CD4-positive, alpha-beta memory T cell (primary cell): ENCODE measurements at places on chromosomes 11 and 22.

GRCh38 chr22:20531404-20532201 is 24.2 kb downstream of the MED15 start:
- no peak for DNase-seq

DNA sequence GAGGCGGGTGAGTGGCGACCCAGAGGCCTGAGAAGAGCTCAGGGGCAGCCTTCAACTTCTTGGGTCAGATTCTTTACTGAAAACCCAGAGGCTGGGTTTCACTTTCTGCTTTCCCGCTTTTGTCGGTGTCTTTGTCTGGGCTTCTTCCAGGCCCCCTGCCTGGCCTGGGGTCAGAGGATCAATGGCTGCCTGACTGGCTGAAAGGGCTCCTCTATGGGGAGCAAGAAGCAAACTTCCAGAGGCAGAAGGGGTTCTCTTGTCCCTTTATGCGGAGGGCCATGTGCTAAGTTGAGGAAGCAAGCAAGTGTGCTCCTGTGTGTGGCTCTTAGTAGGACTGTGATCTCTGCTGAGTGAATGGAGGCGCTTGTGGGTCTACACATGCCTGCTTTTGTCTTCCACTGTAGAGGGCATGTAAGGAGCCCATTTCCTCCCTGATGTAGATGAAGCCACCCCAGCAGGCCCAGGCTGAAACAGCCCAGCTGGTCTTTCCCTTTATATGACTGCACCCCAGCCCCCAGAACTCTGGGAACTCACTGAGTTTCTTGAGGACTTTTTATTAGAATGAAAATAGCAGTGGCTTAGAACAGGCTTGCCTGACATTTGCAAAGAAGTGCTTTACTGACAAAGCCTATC is 1.0 kb upstream of the PKNOX2 start:
- DNase-seq: no peak

DNA sequence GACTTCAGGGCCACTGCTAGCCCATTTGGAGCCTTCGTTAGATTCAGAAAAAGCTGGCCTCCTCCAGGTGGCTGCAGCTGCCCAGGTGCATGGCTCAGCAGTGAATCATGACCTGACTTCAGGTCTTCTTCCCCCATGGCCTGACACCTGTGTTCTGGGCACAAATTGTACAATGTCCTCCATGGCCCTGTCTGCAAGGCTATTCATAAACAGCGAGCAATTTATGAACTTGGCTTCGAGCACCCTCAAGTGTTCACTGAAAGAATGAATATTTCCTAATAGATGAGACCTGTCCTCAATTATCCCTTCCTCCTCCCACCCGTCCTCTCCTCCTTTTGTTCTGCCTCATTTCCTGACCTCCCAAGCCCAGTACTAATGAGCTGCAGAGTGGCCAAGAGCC is 12.2 kb upstream of the VPS37C start:
- DNase-seq: no peak

- no peak for DNase-seq
These were observed 21.4 kb upstream of the EHF start for GRCh38 chr11:34599406-34599945.

- peak; percentile 35 for DNase-seq
These were observed 74.6 kb upstream of the SUSD2 start for GRCh38 chr22:24106385-24107381.

GRCh38 chr22:48702573-48703264 is 1125.0 kb downstream of the BRD1 start:
- DNase-seq: no peak

DNA sequence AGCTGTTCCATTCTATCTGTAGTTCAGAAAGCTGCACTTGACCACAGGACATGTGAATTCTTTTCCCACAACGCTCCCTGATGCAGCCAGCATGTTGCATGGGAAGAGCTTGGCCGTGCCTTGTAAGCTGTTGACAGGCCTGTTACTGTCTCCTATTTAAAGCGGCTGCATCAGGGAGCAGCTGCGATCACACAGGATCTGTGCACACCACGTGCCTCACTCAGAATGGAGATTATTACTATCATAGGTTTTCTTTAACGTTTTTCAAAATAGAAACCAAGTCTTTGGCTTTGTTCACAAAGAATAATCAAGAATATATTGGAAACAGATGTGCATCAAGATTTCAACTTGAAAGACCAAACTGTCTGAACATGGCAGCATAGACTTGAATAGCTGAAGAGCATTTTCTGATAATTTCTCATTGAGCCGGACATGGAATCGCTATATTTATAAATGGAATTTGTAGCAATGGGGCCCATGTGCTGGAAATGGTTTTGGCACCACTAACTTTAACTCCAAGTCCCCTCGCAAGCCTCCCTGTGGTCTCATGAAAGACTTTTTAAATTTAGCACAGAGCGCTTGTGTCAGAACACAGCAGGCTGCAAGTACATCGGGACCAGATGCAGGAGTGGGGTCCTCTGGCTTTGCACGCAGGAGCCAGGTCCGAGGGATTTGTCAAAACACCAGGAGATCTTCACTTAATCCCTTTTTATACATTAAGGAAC is 40.8 kb upstream of the MYO18B start:
- DNase-seq: no peak

- no peak for DNase-seq
These were observed 47.2 kb upstream of the SYT7 start for GRCh38 chr11:61627850-61628661.

DNA sequence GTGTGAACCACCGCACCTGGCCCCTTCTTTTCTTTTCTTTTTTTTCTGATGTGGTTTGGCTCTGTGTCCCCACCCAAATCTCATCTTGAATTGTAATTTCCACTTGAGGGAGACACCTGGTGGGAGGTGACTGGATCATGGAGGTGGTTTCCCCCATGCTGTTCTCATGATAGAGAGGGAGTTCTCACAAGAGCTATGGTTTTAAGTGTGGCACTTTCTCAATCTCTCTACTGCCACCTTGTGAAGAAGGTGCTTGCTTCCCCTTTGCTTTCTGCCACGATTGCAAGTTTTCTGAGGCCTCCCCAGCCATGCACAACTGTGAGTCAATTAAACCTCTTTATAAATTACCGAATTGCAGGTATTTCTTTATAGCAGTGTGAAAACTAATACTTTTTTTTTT is 4.9 kb upstream of the TCN2 start:
- DNase-seq: peak; percentile 17

- no peak for DNase-seq
These were observed 111.3 kb downstream of the WNT7B start for GRCh38 chr22:45865561-45866125.

GRCh38 chr11:11944444-11944843 is 64.0 kb downstream of the DKK3 start:
- no peak for DNase-seq

GRCh38 chr22:29983296-29983917 is 96.9 kb upstream of the HORMAD2 start:
- no peak for DNase-seq

DNA sequence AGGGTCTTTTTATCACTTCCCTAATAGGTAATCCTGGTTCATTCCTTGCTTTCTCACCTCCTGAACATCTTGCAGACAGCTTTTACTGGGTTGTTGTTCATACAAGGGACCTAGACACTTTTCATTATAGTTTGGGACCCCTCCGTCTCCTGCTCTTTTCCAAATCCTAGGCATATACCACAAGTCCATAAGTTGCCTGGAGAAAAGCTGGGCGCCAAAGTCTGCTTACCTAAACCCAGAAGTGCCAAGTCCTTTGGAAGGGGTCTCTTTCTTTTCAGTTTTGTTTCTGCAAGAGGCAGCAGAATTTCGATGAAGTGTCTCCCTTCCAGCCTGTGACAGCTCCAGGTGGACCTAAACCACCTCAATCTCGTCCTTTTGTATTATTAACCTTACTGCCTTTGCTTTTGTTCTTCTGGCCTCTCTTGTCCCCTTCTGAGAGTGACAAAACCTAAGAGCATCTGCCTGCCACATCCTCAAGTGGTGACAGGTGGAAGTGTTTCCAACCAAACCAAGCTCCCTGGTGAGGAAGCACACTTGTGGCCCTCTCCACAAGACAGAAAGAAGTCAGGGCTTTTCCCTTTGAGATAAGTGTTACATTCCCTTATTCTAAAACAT is 19.5 kb upstream of the P2RY6 start:
- DNase-seq: no peak

- no peak for DNase-seq
These were observed 147.0 kb downstream of the PAX6 start for GRCh38 chr11:31664129-31664528.

DNA sequence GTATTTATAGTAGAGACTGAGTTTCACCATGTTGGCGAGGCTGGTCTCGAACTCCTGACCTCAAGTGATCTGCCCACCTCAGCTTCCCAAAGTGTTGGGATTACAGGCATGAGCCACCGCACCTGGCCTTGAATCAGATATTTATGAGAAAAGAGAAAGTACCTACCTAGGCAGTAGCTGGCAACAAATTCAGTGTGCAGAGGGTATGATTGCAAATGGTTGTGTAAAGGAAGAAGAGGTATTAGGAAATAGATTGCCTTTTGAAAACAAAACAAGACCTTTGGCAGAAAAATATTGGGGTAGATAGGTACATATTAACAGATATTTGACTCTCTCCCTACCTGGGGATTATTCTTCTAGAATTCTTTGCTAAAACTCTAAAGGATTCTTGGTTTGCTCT is 38.5 kb upstream of the LIN7C start:
- no peak for DNase-seq

DNA sequence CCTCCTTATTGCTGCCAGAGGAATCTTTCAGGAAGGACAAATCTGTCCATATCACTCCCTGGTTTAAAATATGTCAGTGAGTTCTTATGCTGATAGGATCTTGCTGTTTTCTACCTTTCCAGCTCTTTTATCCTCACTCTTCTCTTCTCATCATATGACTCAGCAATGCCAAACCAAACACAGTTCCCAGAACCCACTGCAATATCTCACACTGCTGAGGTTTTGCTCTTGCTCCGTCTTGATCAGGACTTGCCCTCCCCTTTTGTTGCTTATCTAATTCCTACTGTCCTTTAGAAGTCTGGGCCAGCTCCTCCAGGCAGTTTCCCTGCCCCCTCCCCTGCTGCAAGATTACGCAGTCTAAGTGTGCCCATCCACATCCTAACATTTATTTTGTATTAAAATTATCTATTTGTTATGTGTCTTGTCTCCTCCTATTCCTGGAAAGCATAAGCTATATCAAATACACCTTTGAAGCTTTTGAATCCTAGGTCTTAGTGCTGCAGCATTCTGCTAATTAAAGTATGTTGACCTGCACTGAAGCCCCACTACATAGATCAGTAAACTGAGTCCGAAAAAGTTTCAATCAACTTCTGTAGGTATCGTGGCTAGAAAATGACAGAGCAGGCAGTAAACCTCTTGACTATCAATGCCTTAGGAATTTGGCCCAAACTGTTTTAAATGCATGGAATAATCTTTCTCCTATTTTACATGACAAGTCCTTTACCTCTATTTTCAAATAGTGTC is 119.2 kb upstream of the C11orf87 start:
- DNase-seq: no peak

GRCh38 chr11:96341211-96342013 is 1.6 kb downstream of the MAML2 start:
- peak; percentile 80 for DNase-seq

DNA sequence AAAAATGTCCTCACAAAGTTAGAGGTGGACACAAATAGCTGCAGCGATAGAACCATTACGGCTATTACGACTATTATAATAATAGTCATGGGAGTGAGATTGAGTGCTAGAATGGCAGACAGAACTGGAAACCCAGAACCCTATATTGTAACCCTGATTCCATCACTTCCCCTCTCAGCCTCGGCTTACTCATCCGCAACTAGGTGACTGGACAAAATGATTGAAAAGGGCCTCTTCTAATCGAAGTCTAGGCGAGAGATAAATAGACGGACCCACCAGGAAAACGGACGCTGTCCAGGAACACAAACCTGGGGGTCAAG is 629 bp downstream of the PSMA1 start:
- no peak for DNase-seq

GRCh38 chr22:37002633-37003032 is 16.6 kb downstream of the TST start:
- DNase-seq: no peak

- peak; percentile 80 for DNase-seq
These were observed 21.5 kb upstream of the MALAT1 start for GRCh38 chr11:65477149-65477965.

GRCh38 chr11:120196826-120197225 is 14.0 kb upstream of the OAF start:
- no peak for DNase-seq
